ENCODE measurements at places on chromosomes 12 and 14.
A peak's percentile ranks its signal among the peaks of the same experiment; 100 is the strongest.

GRCh38 chr12:116194935-116195431 lies 82.5 kb downstream of the MED13L start:
- H3K4me1 ChIP-seq, result peaks cover 32% of the 10 kb centered on the region
- no peak overlapping the region for H3K27ac ChIP-seq
- peaks cover 4% of the 10 kb centered on the region for H3K36me3 ChIP-seq
- peak; percentile 18 for DNase-seq
- H3K4me3 ChIP-seq, result peak overlapping the region; percentile 4
- no peaks in the 10 kb centered on the region for H3K27me3 ChIP-seq

DNA sequence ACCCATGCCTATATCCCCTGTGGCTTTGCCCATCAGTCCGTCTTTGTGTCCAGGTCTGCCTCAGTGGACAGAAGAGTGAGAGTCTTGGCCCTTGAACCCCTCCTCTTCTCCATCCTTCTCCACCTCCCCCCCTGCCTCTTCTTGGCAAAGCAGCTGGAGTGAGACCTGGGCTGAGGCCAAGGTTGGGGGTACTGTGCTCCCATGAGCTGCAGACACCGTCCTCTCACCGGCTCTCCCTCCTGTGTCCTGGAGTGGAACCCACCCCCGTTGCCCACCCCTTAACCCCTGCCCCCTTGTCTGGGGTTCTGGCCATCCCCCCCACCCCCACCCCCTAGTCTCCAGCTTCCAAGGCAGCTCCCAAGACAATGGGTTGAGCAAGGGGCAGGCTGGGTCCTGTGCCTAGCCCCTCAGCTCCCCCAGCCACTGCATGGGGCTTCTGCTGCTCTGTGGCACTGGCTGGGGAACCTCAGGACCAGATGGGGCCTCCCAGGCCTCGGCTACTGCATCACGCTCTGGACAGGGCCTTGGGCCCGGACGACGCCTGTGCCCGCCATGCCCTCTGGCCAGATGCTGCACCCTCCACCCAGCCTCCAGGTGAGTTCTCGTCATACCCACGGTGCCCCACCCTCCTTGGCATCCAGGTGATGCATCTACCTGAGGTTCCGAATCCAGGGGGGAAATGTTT lies 35.7 kb downstream of the RTL1 start:
- H3K36me3 ChIP-seq, result no peaks in the 10 kb centered on the region
- no peak overlapping the region for H3K27ac ChIP-seq
- H3K4me1 ChIP-seq, result no peaks in the 10 kb centered on the region

- H3K4me3 ChIP-seq, result no peak overlapping the region
- no peaks in the 10 kb centered on the region for H3K36me3 ChIP-seq
- DNase-seq, result no peak
- H3K27me3 ChIP-seq, result peaks cover 88% of the 10 kb centered on the region
These were observed 101.5 kb downstream of the SMOC1 start for GRCh38 chr14:69980457-69981425.

- H3K4me1 ChIP-seq, result no peaks in the 10 kb centered on the region
- no peaks in the 10 kb centered on the region for H3K27me3 ChIP-seq
- DNase-seq, result no peak
- no peak overlapping the region for H3K27ac ChIP-seq
- no peaks in the 10 kb centered on the region for H3K36me3 ChIP-seq
These were observed 12.4 kb upstream of the ACOT1 start for GRCh38 chr14:73524493-73524892.

- no peak overlapping the region for H3K27ac ChIP-seq
- DNase-seq, result no peak
- no peaks in the 10 kb centered on the region for H3K27me3 ChIP-seq
- no peaks in the 10 kb centered on the region for H3K4me1 ChIP-seq
These were observed 19.6 kb upstream of the SLC17A8 start for GRCh38 chr12:100337299-100337698.

DNA sequence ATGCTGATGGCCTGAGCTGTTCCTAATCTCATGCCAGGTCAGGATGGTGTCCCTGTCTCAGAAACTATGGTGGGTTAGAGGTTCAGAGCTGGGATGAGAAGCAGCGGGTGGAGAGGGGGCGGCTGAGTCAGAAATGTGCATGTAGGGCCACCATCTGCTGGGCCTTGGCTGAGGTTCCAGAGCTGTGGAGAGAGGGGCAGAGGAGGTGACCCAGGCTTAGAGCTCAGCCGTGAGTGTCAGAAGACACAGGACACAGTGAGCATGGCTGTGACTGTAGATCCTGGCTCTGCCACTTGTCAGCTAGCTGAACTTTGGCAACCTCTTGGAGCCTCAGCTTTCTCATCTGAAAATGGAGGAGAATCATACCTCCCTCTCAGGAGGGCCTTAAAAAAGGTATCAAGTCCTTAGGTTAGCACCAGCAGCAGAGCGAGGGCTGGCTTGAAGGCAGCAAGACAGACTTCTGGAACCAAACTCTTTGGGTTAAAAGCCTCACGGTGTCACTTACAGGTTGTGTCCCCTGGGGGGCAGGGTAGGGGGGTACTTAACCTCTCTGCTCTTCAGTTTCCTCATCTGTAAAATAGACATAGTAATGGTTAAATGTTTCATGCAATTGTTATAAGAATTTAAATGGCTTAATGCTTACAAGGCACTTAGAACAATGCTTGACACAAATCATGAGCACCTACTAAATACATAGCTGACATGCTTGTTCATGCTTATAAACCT lies 34.8 kb downstream of the TMEM229B start:
- no peak overlapping the region for H3K27ac ChIP-seq

- no peak overlapping the region for H3K27ac ChIP-seq
- no peak overlapping the region for H3K4me3 ChIP-seq
- no peaks in the 10 kb centered on the region for H3K27me3 ChIP-seq
- no peaks in the 10 kb centered on the region for H3K4me1 ChIP-seq
- no peak for DNase-seq
These were observed 248.1 kb upstream of the SOX5 start for GRCh38 chr12:24197532-24197931.

- H3K4me3 ChIP-seq, result no peak overlapping the region
- H3K27me3 ChIP-seq, result no peaks in the 10 kb centered on the region
- DNase-seq, result no peak
- H3K36me3 ChIP-seq, result no peaks in the 10 kb centered on the region
- H3K27ac ChIP-seq, result no peak overlapping the region
These were observed 9.8 kb upstream of the SERPINA5 start for GRCh38 chr14:94571395-94571794.

DNA sequence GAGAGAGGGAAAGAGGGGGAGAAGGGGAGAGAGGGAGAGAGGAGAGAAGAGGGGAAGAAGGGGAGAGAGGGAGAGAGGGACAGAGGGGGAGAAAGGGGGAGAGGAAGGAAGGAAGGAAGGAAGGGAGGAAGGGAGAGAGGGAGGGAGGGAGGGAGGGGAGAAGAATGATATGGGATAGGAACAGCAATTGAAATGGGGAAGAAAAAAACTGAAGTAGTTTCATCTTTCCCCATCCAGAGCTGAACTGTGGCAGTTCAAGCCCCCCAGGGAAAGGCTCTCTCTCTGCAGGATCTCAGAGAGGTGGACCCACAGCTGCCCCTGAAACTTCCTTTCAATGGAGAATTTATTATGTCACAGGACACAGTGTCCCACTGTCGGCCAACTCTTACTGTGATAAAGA lies 136.9 kb downstream of the DPF3 start:
- H3K4me1 ChIP-seq, result no peaks in the 10 kb centered on the region
- H3K27me3 ChIP-seq, result no peaks in the 10 kb centered on the region
- no peak overlapping the region for H3K27ac ChIP-seq
- DNase-seq, result no peak

GRCh38 chr12:49043856-49044258 lies 16.7 kb downstream of the KMT2D start:
- H3K36me3 ChIP-seq, result peaks cover 89% of the 10 kb centered on the region
- no peaks in the 10 kb centered on the region for H3K27me3 ChIP-seq
- H3K27ac ChIP-seq, result peak overlapping the region; percentile 94
- peak; percentile 90 for DNase-seq

- H3K27ac ChIP-seq, result no peak overlapping the region
- no peak for DNase-seq
- no peaks in the 10 kb centered on the region for H3K36me3 ChIP-seq
- H3K27me3 ChIP-seq, result peaks cover 43% of the 10 kb centered on the region
These were observed 22.6 kb upstream of the MAPKAPK5 start for GRCh38 chr12:111819191-111820158.

GRCh38 chr14:66011855-66012254 lies 474.3 kb upstream of the CCDC196 start:
- H3K27ac ChIP-seq, result no peak overlapping the region
- H3K4me1 ChIP-seq, result no peaks in the 10 kb centered on the region
- H3K36me3 ChIP-seq, result no peaks in the 10 kb centered on the region
- no peak for DNase-seq
- H3K27me3 ChIP-seq, result peaks cover 8% of the 10 kb centered on the region

- H3K4me1 ChIP-seq, result peaks cover 7% of the 10 kb centered on the region
- H3K27me3 ChIP-seq, result no peaks in the 10 kb centered on the region
- H3K4me3 ChIP-seq, result no peak overlapping the region
- H3K36me3 ChIP-seq, result peaks cover 45% of the 10 kb centered on the region
- no peak for DNase-seq
These were observed 69.4 kb downstream of the TRAFD1 start for GRCh38 chr12:112194601-112195247.

GRCh38 chr12:104526751-104527150 lies 70.0 kb downstream of the CHST11 start:
- no peak for DNase-seq
- H3K27me3 ChIP-seq, result no peaks in the 10 kb centered on the region
- peak overlapping the region; percentile 32 for H3K27ac ChIP-seq
- H3K4me1 ChIP-seq, result peaks cover 77% of the 10 kb centered on the region
- H3K4me3 ChIP-seq, result no peak overlapping the region

- no peaks in the 10 kb centered on the region for H3K27me3 ChIP-seq
- H3K27ac ChIP-seq, result peak overlapping the region; percentile 99
- H3K4me3 ChIP-seq, result no peak overlapping the region
- peaks cover 26% of the 10 kb centered on the region for H3K36me3 ChIP-seq
- no peak for DNase-seq
These were observed 235.2 kb downstream of the SLC41A2 start for GRCh38 chr12:104722601-104723534.

DNA sequence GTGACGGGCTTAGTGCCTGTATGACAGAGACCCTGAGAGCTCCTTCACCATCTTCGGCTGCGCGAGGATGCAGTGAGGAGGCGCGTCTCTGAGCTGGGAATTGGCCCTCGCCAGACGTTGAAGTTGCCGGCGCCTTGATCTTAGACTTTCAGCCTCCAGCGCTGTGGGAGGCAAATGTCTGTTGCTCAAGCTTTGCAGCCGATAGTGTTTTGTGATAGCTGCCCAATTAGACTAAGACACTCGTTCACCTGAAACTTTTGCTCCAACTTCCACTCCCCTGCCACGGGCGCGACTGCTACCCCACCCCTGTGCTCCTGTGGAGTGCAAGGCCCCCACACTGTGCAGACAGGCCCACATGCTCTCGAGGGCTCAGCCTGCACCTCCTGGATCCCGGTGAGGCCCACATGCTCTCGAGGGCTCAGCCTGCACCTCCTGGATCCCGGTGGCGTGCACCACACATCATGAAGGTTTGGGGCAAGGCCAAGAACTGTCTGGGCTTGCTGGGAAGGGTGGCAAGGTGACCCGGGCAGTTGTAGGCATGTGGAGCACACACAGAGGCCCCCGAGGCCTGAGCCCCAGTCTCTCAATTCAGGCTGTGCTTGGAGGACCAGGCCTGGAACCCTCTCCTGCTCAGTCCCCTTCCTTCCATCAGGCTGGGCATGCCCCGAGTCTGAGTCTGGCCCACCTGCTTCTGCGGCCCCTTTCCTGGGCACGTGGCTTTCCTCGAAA lies 324.6 kb downstream of the TMEM121 start:
- peaks cover 3% of the 10 kb centered on the region for H3K36me3 ChIP-seq
- H3K4me3 ChIP-seq, result no peak overlapping the region
- H3K4me1 ChIP-seq, result peaks cover 5% of the 10 kb centered on the region
- no peak overlapping the region for H3K27ac ChIP-seq
- H3K27me3 ChIP-seq, result peaks cover 6% of the 10 kb centered on the region

- no peaks in the 10 kb centered on the region for H3K27me3 ChIP-seq
These were observed 2.0 kb downstream of the ZBTB25 start for GRCh38 chr14:64501411-64502171.

DNA sequence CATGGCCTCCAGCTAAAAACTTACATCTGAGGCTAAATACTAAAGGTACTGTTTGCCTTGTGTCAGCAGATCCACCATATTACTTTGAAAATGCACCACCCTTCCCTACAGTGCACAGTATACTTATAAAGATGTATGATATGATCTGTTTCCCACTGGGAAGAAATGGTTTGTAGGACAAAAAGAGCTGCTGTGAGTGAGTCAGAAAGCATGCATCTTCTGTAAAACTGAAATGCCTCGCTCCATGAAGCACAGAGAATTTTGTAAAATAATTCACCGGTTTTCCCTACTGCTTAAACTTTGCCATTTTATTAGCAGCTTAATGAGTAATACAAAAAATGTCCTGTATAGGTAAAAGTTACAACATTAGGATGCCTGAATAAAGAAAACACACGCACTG lies 68.8 kb downstream of the MDGA2 start:
- no peaks in the 10 kb centered on the region for H3K36me3 ChIP-seq
- H3K4me3 ChIP-seq, result no peak overlapping the region
- no peak for DNase-seq
- no peaks in the 10 kb centered on the region for H3K27me3 ChIP-seq

GRCh38 chr14:32397861-32398640 lies 69.0 kb downstream of the AKAP6 start:
- no peak for DNase-seq
- H3K27ac ChIP-seq, result no peak overlapping the region
- H3K4me1 ChIP-seq, result no peaks in the 10 kb centered on the region
- H3K36me3 ChIP-seq, result no peaks in the 10 kb centered on the region

DNA sequence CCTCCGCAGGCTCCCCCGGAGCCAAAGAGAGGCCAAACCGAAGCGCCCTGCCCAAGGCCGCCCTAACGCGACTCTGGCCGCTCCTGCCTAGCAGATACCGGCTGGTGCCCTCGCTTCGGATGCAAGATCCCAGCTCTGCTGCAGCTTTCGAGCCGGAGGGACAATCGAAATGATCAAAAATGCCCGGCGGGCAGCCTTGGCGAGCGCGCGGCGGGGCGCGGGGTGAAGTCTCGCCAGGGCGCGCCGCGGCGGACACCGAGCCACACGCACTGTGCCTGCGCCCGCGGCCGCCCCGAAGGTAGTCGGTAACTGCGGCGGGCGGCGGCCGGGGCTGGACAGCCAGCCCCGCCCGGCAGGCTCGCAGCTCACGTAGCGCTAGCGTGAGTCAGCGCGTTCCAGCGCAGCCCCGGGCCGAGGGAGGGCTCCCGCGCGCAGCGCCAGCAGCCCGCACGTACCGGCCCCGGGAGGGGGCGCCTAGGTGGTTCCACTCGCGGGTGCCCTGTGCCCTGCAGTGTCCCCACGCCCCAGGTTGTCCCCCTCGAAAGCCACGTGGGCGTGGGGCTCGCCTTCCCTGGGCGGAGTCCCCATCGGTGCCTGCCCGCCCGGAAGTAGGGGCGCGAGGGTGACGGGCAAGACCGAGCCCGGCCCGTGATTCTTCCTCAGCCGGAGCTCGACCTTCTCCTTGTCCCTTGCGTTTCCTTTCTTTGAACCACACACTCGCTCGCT lies 109.2 kb upstream of the EGLN3 start:
- H3K27ac ChIP-seq, result peak overlapping the region; percentile 60
- peak overlapping the region; percentile 73 for H3K4me3 ChIP-seq
- H3K4me1 ChIP-seq, result peaks cover 3% of the 10 kb centered on the region
- peak; percentile 27 for DNase-seq

- peaks cover 8% of the 10 kb centered on the region for H3K36me3 ChIP-seq
- DNase-seq, result no peak
These were observed 155.1 kb downstream of the CEP83 start for GRCh38 chr12:94304566-94305061.

- H3K27ac ChIP-seq, result no peak overlapping the region
- H3K4me3 ChIP-seq, result no peak overlapping the region
- no peak for DNase-seq
These were observed 3.7 kb upstream of the CISTR start for GRCh38 chr12:53755451-53755891.
